Caki2 (cell line): ENCODE measurements at places on chromosomes 4 and X.

GRCh38 chr4:5043579-5043978 lies 7.7 kb upstream of the STK32B start:
- no peak for DNase-seq

DNA sequence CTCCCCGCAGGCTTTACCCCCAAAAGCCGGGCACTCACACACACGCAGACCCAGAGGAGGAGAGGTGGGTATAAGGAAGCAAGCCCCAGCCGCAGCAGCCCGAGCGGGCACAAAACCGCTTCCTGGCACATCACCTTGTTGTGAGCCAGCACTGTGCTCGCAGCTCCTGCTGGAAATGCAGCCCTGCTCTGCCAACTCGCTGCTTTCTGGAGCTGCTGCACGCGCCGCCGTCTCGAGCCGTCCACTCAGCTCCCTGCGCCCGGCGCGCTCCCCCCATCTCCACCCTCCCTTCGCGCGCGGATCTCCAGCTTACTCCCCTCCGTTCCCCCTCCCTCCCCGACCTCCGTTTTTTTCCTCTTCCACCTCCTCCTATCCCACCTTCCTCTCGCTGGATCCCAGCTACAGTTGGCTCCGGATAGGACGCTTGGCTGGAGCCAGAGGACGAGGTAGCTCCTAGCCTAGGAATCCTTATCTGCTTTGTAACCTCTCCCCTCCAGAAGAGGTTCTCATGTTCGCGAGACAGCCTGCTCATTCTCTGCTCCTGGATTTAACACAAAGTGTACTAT lies at the start of gene SPOCK3:
Gene SPOCK3 (minus strand): TSS at position 179 of the 566 bp plus-strand sequence.
- DNase-seq = peak; percentile 39

- DNase-seq = no peak
These were observed 114.4 kb upstream of the STOX2 start for GRCh38 chr4:183790661-183791060.

DNA sequence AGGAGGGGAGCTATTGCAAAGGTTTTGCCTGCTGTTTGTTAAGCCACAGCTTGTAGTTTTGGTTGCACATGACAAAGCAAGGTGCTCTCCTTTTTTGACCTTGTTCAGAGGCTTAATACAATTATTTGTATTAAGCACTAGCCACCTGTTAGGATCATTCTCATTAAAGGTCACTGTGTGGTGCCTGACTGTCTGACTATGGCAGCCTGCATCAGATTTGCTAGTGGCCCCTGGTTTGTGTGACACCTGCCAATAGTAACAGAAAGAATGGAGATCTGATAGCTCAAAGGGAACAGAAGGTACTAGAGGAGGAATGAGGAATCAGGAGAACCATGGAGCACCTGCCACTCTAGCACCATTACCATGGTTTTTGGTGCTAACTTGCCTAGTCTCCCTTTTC lies 102.5 kb downstream of the POLA1 start:
- DNase-seq = no peak

GRCh38 chr4:168880072-168880675 lies 129.9 kb downstream of the CBR4 start:
- DNase-seq = no peak

GRCh38 chr4:75338352-75338880 lies 175.8 kb downstream of the RCHY1 start:
- DNase-seq = no peak
